ENCODE measurements at places on chromosomes 13 and 19. TPM values are rescaled to one million over a fixed set of nuclear protein-coding genes. Genes with fewer than 3 reads are reported as not detected.

ZNF441 gene
- total RNA-seq = 17.9 TPM

IGFL1 gene
- total RNA-seq = 1.9 TPM

EPSTI1 gene
- 4.1 TPM for total RNA-seq

ZNF569 gene
- total RNA-seq = 6.3 TPM

LENG9 gene
- total RNA-seq = 10.2 TPM

F7 gene
- total RNA-seq = not detected

HOMER3 gene
- 23.2 TPM for total RNA-seq

ZNF556 gene
- total RNA-seq = not detected

IZUMO2 gene
- total RNA-seq = not detected

LILRB2 gene
- total RNA-seq = 2.6 TPM

LILRA2 gene
- 2.2 TPM for total RNA-seq

KLK11 gene
- total RNA-seq = 1.0 TPM

CLIP3 gene
- 14.9 TPM for total RNA-seq

PTPRS gene
- 163 TPM for total RNA-seq

GSX1 gene
- not detected for total RNA-seq

LILRB3 gene
- total RNA-seq = 5.6 TPM

ZNF98 gene
- 1.1 TPM for total RNA-seq

ASF1B gene
- total RNA-seq = 1.5 TPM

CEACAM19 gene
- 4.5 TPM for total RNA-seq

SLC27A5 gene
- total RNA-seq = 16.5 TPM

LCP1 gene
- 44.8 TPM for total RNA-seq

Measured in ureter (tissue), 1 donor.